ENCODE measurements at places on chromosomes 13 and 19. TPM values are rescaled to one million over a fixed set of nuclear protein-coding genes. Genes with fewer than 3 reads are reported as not detected.

The ACER1 gene
- total RNA-seq: not detected

The WDR88 gene
- not detected for total RNA-seq

The KLK13 gene
- total RNA-seq: not detected

The ZNF121 gene
- total RNA-seq: 85.5 TPM

GRCh38 chr19:33193865-33194362 lies at the start of gene LRP3:
LRP3 (plus strand) TSS chr19:33194330; CDS start chr19:33194786, 456 bp downstream.
- DNase-seq: no peak

DNA sequence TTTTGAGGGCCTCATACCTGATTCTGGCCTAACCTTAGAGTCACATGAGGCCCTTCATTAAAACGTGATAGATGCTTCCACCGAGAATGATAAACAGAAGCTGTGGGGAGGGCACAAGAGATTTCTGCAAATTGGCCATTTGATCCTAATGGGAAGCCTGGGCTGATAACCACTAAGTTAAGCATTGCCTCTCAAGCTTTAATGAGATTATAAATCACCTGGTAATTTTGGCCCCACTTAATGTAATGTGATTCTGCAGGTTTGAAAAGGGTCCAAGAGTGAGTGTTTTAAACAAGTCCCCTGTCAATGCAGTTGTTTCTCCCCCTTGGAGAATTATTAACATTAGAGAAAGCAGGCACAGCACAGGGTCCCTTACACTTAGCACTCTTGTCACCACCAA lies 42.0 kb downstream of the ZNF486 start:
- DNase-seq: no peak

- no peak for DNase-seq
Observed at GRCh38 chr13:71524245-71524612, 342.8 kb downstream of the DACH1 start.

- no peak for DNase-seq
Observed at GRCh38 chr13:66794340-66795031, 435.6 kb downstream of the PCDH9 start.

- DNase-seq: no peak
Observed at GRCh38 chr13:113943821-113944565, 29.9 kb downstream of the C13orf46 start.

DNA sequence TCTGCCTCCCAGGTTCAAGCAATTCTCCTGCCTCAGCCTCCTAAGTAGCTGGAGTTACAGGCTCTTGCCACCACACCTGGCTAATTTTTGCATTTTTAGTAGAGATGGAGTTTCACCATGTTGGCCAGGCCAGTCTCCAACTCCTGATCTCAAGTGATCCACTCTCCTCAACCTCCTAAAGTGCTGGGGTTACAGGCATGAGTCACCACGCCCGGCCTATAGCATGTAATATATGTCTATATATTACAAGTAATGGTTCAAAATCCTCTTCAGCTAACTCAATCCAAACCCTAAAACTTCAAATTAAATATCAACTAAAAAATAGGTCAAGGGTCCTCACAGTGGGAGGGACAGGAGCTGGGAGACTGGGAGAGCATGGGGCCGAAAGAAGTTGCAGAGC lies 28.0 kb downstream of the FPR3 start:
- DNase-seq: no peak

DNA sequence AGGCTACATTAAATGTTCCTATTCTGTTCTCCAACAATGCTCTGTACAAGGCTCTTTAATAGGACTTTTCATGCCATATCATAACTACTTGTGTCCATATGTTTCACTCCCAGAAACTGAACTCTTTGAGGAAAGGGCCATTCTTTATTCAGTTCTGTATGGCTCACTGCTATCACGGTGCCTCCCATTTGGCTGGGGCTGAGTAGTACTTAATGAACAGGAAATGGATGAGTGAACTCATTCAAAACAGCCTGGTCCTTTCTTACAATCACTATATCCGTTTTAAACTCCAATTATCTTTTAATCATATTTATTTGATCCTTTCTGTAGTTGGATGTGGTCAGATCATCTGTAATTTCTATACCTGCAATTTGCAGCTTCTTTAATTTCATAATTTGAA lies 410.6 kb downstream of the TBC1D4 start:
- DNase-seq: no peak

- no peak for DNase-seq
Observed at GRCh38 chr13:31733647-31734046, 5.7 kb upstream of the RXFP2 start.

- peak; percentile 8 for DNase-seq
Observed at GRCh38 chr13:94480672-94481145, 1.2 kb upstream of the DCT start.

- no peak for DNase-seq
Observed at GRCh38 chr13:62065016-62065415, 649.4 kb upstream of the PCDH20 start.

- DNase-seq: peak; percentile 94
Observed at GRCh38 chr19:53520547-53521372, 17.2 kb upstream of the ZNF331 start.

GRCh38 chr13:74570834-74571233 lies 436.6 kb upstream of the KLF12 start:
- DNase-seq: no peak

DNA sequence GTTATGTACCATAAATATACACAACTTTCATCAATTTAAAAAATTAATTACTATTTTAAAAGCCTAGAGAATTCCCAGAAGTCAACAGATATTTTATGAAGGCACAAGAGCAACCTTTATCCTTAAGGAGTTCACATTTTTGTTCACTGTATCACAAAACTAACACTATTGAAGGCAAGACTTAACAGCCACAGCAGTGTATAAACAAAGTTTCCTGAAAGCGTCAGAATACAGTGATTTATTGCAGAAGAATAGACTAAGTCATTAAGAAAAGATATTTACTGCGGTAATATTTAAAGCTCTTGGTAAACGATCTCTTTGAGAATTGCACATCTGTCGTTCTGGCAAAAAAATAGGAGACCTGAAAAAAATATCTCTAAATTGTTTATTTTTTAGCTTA lies 419.3 kb upstream of the NBEA start:
- DNase-seq: no peak

GRCh38 chr19:1592024-1592754 lies 476 bp downstream of the MBD3 start:
- peak; percentile 86 for DNase-seq

- no peak for DNase-seq
Observed at GRCh38 chr13:102873653-102874052, 27.8 kb downstream of the ERCC5 start.

- no peak for DNase-seq
Observed at GRCh38 chr13:33541456-33541855, 255.9 kb upstream of the STARD13 start.

DNA sequence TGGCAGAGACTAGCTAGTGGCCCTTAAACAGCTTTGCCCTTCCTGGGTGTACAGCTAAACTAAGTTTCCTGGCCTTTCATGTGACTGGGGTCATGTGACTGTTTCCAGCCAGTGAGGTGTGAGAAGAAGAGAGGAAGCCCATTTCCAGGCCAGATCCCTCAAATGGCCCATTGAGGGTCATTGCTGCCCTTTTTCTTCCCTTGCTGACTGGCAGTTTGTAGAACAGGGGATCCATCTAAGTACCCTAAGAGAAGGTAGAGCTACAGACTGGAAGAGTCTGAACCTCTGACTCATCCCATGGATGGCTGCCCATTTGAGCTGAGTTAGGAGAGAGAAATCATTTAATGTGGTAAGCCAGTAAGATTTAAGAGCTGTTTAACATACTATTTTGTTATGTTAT lies 2.8 kb downstream of the SWSAP1 start:
- DNase-seq: peak; percentile 60

GRCh38 chr19:18102916-18103542 lies 5.5 kb downstream of the MAST3 start:
- DNase-seq: no peak

GRCh38 chr13:96308568-96308967 lies 218.7 kb downstream of the HS6ST3 start:
- DNase-seq: no peak

DNA sequence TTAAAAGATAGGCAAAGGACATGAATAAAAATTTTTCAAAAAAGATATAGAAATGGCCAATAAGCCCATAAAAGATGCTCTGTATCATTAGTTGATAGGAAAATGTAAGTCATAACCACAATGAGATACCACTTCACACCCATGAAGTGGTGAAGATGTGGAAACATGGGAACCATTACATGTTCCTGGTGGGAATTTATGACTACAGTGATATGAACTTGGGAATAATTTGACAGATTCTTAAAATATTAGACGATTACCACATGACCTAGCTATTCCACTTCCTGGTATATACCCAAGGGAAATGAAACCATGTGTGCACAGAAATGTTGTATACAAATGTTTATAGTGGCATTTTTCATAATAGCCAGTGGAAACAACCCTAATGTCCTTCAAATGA lies 232.2 kb downstream of the GGACT start:
- no peak for DNase-seq

- DNase-seq: no peak
Observed at GRCh38 chr13:90014038-90014437, 1333.4 kb upstream of the MIR17HG start.

- DNase-seq: peak; percentile 85
Observed at GRCh38 chr13:40190641-40191100, 475.8 kb downstream of the FOXO1 start.

DNA sequence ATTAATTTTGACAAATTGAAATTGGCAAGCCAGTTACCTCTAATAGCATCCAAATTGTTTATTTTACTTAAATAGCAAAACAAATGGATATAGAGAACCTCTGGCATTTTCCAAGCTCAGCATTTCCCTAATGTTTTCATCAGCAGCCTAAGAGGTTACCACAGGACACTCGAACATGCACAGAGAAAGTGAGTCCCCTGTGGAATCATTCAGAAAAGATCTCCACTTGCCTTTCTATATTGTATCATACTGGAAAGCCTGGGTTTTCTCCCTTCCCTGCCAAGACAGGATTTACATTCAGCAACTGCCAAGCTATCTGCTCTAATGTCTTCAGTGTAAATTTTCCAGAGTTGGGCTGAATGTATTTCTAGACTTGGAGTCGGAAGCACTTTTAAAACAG lies 188.9 kb downstream of the KCTD12 start:
- no peak for DNase-seq

- no peak for DNase-seq
Observed at GRCh38 chr13:48508011-48508410, 24.9 kb downstream of the RCBTB2 start.

- DNase-seq: no peak
Observed at GRCh38 chr13:51794964-51795363, 9.0 kb downstream of the DHRS12 start.

- no peak for DNase-seq
Observed at GRCh38 chr13:38871275-38871674, 119.4 kb downstream of the STOML3 start.

Data from activated CD8-positive, alpha-beta T cell treated with anti-CD3 and anti-CD28 coated beads for 36 hours (primary cell).